Lower leg skin (tissue), 4 donors: ENCODE measurements at places on chromosomes 7 and 10.

DNA sequence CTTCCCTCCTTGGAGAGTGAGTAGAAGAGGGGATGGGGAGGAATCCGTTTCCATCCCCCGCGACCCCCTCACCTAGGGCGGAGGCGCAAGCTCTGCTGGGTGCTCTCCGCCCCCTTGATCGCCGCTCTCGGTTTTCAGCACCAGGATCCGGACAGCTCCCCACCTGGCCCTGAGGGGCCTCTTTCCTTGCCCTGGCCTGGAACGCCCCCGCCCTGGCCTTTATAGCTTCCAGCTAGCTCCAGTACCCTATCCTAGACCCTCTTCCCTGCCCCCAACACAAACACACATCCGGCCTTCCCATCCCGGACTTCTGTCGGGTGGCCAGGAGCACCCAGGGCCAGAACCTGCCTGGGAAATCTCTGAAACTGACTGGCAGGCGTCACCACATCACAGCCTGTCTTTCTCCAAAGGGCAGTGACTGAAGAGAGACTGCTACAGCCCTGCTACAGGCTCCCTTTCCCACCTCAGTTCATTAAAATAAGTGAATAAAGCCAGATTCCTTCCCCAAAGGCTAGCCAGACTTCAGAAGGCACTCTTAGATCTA lies 72.3 kb upstream of the LEP start:
- DNase-seq: no peak

GRCh38 chr7:93203496-93203895 lies 22.8 kb downstream of the HEPACAM2 start:
- DNase-seq: no peak

DNA sequence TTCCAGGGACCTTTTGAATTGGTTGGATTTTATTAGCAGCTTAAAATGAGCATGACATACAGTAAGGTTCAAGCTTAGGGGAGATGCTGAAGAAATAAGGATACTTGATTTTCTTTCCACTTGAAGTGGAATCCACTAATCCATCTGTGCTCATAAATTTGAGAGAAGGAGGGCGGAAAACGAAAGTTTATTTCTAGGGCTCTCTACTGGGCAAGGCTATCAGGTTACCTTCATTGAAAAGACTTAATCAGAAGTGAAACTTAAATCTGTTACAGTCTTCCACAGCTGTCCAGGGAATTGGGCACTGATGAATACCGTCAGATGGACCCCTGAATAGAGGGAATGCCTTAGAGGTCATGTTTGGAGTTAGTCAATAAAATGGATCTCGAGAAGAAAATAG lies 21.8 kb downstream of the AUTS2 start:
- no peak for DNase-seq

GRCh38 chr7:133854739-133855138 lies 272.4 kb upstream of the LRGUK start:
- DNase-seq: no peak

- no peak for DNase-seq
These were observed 18.3 kb downstream of the CPED1 start for GRCh38 chr7:121006711-121007315.

GRCh38 chr7:27210441-27211083 lies 10.7 kb upstream of the HOXA13 start:
- DNase-seq: no peak
